Activated gamma-delta T cell treated with anti-CD3 and anti-CD28 coated beads, Interleukin-2, amount 50 U/mL, for 16 hours (primary cell): ENCODE measurements at places on chromosomes 2 and 18.

GRCh38 chr2:38835015-38835601, 40.6 kb downstream of the DHX57 start:
- DNase-seq, result no peak

- DNase-seq, result no peak
Measured at GRCh38 chr2:64667535-64667934, 13.8 kb upstream of the SERTAD2 start.

DNA sequence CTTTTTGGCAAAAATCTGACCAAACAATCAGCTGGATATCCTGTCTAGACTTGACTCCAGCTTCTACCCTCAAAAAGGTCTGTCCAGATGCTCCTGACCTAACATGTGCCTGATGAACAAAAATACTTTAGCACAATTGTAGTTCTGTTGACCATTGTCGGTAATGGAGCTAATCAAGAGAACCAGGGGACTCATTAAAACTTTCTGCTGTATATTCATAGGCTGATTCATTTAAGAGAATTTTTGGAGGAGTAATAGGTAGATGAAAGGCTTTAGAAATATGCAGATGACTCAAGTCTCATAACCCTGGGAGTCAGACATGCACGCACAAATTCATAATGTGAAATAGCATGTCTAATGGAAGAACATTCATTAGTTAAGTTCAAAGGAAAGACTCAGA, 514.2 kb downstream of the TXNL1 start:
- no peak for DNase-seq

DNA sequence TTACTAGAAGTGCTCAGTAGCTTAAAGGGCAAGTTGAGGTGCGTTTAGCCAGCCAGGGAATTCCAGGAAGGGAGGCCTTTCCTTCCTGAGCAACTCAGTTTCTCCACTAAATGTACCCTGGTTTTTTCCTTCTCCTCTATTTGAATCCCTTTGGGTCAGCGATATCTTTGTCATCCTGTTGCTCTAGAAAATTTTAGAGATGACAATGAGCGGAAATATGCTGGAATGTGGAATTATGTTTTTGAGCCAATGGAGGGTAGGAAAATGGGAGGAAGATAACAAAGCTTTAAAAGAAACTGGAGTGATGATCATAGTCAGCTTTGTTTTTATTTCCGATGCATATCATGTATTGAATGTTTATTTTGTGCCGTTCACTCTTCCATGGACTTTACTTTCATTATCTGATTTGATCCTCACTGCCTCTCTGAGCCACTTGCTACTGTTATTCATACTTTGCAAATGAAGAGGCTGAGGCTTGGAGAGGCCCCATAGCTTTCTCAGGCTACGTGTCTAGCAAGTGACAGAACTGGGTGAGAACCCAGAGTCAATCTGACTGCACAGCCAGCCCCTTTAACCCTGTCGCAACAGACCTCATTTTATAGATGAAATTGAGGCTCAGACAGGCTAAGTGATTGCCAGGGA, 67.3 kb downstream of the NTSR2 start:
- DNase-seq, result no peak

DNA sequence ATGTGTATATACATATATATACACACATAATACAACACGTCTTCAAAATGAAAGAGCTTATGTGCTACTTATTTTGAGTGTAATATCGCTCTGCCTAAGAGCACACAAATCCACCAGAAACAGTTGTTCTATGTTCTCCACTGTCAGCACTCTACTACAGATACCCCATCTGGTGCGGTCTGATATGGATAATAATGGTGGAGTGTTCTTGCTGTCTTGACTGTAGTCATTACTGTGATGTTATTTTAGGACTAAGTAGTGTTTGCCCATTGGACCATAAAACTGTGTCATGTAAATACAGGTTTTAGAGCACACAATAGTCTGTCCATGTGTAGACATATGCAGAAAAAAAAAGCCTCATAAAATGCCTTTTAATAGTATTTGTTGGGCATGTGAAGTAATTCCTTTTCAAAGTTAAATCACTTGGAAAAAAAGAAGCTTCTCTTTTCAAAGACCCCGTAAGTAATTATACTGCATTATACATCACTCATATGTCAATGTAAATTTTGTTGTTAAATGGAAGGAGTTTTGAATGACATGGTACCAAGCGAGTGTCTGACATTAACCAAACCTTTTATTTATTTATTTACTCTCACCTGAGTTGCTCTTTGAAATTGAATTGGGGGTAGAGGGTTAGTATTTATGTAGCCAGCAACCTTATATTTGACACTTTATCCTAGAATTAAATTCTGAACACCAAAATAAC, 1249.2 kb upstream of the ZEB2 start:
- no peak for DNase-seq

- no peak for DNase-seq
Measured at GRCh38 chr2:174035981-174036742, 71.0 kb upstream of the SP3 start.
